ENCODE measurements at places on chromosomes 4 and X. TPM values are rescaled to one million over a fixed set of nuclear protein-coding genes. Genes with fewer than 3 reads are reported as not detected.

NALF2 gene
- 0.22 TPM for total RNA-seq

GRCh38 chr4:29058531-29058930 is 1661.6 kb upstream of the PCDH7 start:
- no peak overlapping the region for H3K27ac ChIP-seq
- H3K4me1 ChIP-seq, result no peaks in the 10 kb centered on the region
- H3K36me3 ChIP-seq, result no peaks in the 10 kb centered on the region

GRCh38 chr4:24265989-24266388 is 318.4 kb downstream of the DHX15 start:
- DNase-seq, result no peak
- no peak overlapping the region for H3K4me3 ChIP-seq
- no peaks in the 10 kb centered on the region for H3K36me3 ChIP-seq
- H3K4me1 ChIP-seq, result no peaks in the 10 kb centered on the region
- H3K27me3 ChIP-seq, result peaks cover 5% of the 10 kb centered on the region

ABLIM2 gene
- 0.24 TPM for total RNA-seq

GRCh38 chrX:130125091-130125874 is 15.0 kb upstream of the ELF4 start:
- DNase-seq, result no peak
- H3K4me3 ChIP-seq, result no peak overlapping the region
- peaks cover under 1% of the 10 kb centered on the region for H3K4me1 ChIP-seq
- no peaks in the 10 kb centered on the region for H3K27me3 ChIP-seq
- H3K36me3 ChIP-seq, result peaks cover 9% of the 10 kb centered on the region
